HT-29 (cell line): ENCODE measurements at places on chromosomes 5 and 9. TPM values are rescaled to one million over a fixed set of nuclear protein-coding genes. Genes with fewer than 3 reads are reported as not detected.

LIFR gene
- not detected in 2 replicates for total RNA-seq

ZFP62 gene
- total RNA-seq = 9.9 and 15.9 TPM in 2 replicates

FGD3 gene
- 12.8 and 14.7 TPM in 2 replicates for total RNA-seq

MBLAC2 gene
- 4.0 and 5.2 TPM in 2 replicates for total RNA-seq

F12 gene
- total RNA-seq = 52.9 TPM in 2 replicates

IL9 gene
- total RNA-seq = not detected in 2 replicates

C5orf58 gene
- total RNA-seq = not detected in 2 replicates
